ENCODE measurements at places on chromosomes 4 and X.

DNA sequence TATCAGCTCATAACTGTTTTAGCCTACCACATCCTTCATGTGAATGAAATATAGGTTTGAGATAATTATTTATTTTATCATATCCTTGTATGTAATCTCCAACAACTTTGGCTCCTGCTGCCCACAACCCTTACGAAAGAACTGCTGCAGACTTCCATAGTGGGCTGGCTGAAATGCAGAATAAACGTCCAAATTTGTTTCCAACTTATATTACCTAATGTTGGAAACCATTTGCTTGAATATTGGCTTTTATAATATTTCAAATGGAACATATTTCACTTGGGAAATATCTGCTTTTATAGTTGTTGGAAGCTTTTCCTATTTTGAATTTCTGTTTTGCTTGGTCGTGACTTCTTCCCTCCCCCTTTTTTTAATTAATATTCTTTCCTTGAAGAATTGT lies 45.0 kb upstream of the ITM2A start:
- DNase-seq, result no peak

- DNase-seq, result no peak
Observed at GRCh38 chrX:153353416-153353815, 19.5 kb downstream of the ZNF275 start.

DNA sequence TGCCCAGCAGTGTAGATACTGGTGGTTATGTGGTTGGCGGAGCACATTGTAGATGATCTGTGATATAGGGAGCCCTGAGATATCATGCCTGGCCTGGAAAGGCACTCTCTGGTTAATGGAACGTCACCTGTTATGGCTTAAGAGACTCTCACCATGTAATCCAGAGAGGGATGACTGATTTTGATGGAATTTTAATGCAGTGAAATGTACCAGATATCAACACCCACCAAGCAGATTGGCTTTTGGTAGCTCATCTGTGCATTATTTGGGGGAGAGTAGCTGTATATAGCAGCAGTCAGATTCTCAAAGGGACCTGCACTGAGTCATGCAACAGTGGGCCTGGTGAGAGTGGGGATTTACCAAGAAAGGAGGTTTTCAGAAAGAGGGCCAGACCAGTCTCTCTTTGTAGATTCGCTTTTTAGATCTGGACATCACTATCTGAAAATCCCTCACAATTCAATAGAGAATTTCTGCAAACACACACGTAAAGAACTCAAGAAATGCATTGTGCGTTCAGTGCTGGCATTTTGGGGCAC lies 17.3 kb downstream of the TSC22D3 start:
- no peak for DNase-seq

GRCh38 chrX:20394451-20394850 lies 127.7 kb upstream of the RPS6KA3 start:
- no peak for DNase-seq

- DNase-seq, result no peak
Observed at GRCh38 chr4:6402566-6403399, 69.6 kb downstream of the PPP2R2C start.

GRCh38 chrX:134908356-134908755 lies 82.4 kb upstream of the SMIM10 start:
- no peak for DNase-seq

DNA sequence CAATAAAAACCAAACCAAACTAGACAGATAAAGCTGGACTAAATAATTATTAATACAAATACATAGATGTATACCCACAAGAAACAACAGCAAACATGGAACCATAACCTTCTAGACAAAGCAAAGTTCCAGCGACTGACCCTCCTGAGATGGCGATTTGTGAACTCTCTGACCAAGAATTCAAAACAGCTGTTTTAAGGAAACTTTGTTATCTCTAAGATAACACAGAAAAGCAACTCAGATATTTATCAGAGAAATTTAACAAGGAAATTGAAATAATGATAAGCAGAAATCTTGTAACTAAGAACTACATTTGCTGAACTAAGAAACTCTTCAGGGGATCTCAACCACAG lies 23.4 kb upstream of the MTHFD2L start:
- no peak for DNase-seq

- no peak for DNase-seq
Observed at GRCh38 chrX:69178592-69178991, 13.3 kb upstream of the PJA1 start.

DNA sequence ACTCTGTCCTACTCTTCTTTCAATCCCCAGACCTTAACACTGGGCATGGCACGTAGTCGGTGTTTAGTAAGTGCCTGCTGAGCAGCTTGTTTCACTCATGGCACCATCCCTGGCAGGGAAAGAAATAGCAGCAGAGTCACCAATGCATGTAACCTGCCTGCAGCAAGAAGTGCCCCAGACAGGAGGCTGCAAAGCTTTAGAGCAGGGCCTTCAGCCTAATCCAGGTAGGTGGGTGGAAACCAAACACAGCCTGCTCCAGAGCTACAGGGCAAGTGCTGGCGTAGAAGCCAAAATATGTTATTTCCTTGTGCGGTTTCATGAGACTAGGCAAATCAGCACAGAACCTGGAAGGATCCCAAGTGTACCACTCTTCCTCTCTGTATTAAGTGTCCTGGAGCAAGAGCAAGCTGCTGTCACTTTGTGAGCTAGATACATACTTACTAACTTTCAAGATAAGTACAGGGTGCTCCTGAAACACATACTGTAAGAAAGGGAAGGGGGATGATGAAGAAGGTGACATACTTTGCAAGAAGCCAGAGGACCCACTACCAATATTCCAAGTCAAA lies 5.5 kb downstream of the PROM1 start:
- DNase-seq, result no peak

GRCh38 chrX:5646818-5647217 lies 581.8 kb downstream of the NLGN4X start:
- DNase-seq, result no peak

- DNase-seq, result peak; percentile 5
Observed at GRCh38 chr4:52059372-52059771, 8.3 kb downstream of the SPATA18 start.

DNA sequence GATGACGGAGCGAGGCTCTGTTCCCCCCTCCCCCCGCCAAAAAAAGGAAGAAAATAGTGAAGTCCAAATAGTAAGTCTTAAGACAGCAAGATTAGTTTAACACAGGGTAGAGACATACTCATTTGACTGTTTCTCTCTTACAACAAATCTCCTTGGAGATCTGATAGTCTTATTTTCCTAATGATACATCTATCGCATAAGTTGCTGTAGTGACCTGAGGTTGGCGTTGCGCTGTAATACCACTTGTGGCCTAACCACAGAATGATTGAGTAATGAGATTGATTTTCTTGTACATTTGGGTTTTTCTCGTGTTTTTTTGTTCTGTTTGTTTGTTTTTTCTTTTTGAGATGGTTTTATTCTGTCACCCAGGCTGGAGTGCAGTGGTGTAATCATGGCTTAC lies 27.2 kb downstream of the OCIAD1 start:
- DNase-seq, result no peak

GRCh38 chrX:116267511-116268040 lies 97.0 kb downstream of the AGTR2 start:
- no peak for DNase-seq

- no peak for DNase-seq
Observed at GRCh38 chr4:92198711-92199110, 105.1 kb upstream of the GRID2 start.

DNA sequence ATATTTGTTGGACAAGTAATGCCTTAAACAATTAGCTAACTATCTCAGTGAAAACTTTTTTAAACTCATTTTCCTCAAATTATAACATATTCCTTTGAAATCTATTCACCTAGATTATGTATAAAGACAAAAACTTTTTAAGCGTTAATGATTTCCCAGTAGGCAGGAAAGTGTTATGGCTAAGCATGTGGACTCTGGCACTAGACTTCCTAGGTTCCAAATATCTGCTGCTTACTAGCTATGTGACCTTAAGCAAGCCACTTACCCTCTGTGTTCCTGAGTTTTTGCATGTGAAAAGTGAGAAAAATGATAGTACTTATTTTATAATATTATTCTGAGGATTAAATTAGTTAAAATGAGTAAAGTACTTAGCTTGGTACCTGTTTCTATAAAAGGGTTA lies 301.8 kb downstream of the STPG2 start:
- no peak for DNase-seq

DNA sequence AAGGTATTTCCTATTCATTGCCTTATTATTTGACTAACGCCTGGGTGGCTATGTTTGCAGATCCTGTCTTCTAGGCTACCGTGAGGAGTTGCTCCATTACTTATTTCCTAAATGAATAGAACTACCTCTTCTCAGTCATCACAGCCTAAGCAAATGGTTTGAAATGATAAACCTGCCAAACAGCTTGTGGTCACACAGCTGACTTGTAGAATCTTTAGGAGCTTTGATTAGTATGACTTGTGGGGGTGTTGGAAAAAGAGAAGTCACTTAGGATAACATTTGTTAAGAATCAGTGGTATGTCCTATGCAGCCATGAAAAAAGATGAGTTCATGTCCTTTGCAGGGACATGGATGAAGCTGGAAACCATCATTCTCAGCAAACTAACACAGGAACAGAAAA lies 169.3 kb downstream of the PPARGC1A start:
- no peak for DNase-seq

DNA sequence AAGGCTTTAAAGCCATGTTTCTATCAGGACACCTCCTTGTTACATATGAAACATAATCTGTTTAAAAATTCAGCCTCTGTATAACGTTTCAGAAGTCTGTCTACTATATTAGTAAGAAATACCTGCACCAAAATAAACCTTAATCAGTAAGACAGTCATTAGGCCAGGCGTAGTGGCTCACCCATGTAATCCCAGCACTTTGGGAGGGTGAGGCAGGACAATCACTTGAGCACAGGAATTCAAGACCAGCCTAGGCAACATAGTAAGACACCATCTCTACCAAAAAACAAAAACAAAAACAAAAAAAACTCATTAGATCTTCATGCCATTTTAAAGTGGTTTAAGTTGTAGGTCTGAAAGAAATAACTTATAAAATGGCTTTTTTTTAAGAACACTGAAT lies 107.5 kb upstream of the STIM2 start:
- no peak for DNase-seq

GRCh38 chrX:49912086-49912485 lies 10.3 kb upstream of the CLCN5 start:
- no peak for DNase-seq

- DNase-seq, result no peak
Observed at GRCh38 chr4:6941796-6942195, 32.2 kb downstream of the TBC1D14 start.

DNA sequence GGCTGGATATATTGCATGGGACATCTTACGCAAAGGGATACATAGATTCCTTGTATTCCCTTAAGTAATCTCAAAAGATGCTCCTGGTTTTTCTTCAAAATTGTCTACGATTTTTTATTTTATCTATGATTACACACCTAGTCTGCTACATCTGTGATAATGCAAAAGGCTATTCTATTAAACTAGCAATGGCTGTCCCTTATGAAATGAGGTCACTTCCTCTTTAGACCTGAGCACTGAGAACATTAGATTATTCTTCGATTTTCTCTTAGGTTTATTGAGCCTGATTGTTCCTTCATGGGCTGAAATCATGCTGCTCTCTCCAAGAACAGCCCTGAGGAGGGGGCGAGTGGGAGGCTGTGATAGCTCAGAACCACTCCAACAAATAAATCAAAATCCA lies 126.8 kb upstream of the ENPP6 start:
- DNase-seq, result no peak

GRCh38 chr4:61828960-61829359 lies 628.8 kb downstream of the ADGRL3 start:
- DNase-seq, result no peak

GRCh38 chr4:77695774-77696173 lies 90.2 kb downstream of the CXCL13 start:
- DNase-seq, result no peak

- no peak for DNase-seq
Observed at GRCh38 chrX:68808686-68809357, 20.0 kb upstream of the EFNB1 start.

- no peak for DNase-seq
Observed at GRCh38 chr4:11605597-11605996, 176.9 kb upstream of the HS3ST1 start.

DNA sequence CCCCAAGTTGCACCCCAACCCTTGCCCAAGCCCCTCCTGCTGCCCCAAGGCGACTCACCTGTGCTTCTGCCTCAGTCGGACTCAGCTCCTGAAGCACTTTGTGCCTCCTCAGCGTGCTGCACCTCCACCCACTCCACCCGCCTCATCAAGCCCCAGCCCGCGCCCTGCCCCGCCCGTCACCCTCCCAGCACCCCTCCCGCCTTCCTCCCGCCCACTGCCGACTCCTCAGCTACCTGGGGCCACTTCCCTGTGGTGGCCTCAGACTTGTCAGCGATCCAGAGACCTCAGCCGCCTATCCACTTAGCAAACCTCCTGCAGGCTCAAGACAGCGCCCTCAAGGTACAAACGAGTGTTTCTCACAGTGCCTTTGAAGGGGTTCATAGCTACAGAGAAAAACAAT lies 19.6 kb upstream of the IQCM start:
- DNase-seq, result no peak

DNA sequence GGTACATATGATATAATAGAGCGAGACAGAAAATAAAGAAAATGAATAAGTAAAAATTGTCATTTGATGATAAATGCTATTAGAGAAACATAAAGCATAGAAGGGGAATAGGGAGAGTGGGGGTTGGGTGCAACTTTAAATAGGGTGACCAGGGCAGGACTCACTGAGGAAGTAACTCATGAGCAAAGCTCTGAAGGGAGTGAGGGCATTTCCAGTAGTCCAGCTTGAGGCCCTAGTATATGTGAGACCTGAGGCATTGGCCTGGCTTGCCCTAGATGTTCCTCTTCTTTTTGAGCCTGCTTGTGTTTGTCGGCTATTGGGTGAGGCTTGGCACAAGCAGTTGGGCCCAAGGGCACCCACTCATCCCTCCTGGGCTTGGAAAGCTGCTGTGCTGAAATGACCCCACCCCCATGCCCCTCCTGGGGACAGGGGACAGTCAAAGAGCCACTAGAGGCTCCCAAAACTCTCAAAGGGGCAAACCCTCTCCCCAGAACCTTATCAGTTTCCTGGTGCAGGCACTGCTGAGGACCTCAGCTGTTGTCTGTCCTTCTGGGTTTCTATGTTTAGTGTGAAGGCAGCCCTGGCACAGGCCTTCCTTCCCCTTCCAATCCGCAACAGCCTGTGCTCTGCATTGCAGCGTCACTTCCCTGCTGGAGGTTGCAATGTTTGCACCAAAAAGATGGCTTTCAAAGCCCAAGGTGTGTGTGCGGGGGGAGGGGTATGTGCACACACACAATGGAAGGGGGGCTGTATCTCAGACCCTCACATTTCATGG lies 40.1 kb downstream of the APLN start:
- DNase-seq, result no peak

DNA sequence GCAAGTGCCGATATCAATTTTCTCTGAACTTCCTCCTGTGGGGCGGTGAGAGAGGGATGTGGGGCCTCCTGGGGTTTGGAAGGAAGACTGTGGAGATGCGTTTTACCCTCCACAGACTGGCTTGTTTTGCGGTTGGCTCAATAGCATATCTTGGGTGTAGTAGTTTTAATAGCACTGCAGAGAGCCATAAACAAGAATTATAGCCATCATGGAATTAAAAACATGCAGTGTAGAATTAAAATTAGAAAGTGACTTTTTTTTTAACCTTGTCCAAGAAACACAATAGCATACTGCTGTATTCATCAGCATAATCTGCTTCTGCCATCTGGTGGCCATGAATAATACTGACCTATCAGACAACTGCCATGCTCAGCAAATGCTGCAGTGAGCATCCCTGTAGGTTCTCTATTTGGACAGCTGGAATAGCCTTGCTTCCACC lies 47.3 kb upstream of the SCML1 start:
- peak; percentile 29 for DNase-seq
